ENCODE measurements at places on chromosomes 3 and 15.
A peak's percentile ranks its signal among the peaks of the same experiment; 100 is the strongest.

DNA sequence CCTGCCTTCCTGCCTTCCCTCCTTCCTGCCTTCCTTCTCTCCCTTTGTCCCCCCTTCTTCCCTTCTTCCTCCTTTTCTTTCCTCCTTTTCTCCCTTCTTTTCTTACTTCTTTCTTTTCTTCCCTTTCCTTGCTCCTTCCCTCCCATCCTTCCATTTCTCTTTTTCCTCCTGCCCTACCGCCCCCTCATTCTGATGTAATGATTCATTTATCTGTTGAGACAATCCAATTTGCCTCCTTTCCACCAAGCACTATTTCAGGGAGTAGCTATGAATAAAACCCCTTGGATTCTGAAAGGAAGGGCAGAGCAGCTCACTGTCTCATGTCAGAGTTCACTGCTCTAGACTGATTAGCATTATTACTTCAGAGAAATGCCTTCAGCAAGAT, 462.6 kb downstream of the PDCD6IP start:
- DNase-seq: no peak

DNA sequence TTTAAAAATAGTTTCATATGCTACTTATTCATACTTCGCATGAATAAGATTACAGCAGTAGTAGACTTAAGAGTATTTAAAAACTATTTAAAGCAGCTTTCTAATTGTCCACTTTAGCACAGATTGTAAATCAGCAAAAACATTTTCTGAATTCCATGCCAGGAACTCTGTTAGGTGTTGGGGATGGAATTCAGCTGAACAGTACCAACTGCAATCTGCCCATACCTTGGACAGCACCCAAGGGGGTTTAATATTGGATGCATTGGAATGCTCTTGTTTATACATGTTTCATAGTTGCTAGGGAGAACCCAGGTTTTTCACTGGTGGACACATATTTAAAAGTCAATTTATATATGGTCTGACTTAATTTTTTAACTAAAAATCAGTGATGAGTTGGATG, 74.8 kb downstream of the PPM1L start:
- no peak for DNase-seq

GRCh38 chr3:17579289-17580031, 163.0 kb downstream of the TBC1D5 start:
- DNase-seq: no peak

DNA sequence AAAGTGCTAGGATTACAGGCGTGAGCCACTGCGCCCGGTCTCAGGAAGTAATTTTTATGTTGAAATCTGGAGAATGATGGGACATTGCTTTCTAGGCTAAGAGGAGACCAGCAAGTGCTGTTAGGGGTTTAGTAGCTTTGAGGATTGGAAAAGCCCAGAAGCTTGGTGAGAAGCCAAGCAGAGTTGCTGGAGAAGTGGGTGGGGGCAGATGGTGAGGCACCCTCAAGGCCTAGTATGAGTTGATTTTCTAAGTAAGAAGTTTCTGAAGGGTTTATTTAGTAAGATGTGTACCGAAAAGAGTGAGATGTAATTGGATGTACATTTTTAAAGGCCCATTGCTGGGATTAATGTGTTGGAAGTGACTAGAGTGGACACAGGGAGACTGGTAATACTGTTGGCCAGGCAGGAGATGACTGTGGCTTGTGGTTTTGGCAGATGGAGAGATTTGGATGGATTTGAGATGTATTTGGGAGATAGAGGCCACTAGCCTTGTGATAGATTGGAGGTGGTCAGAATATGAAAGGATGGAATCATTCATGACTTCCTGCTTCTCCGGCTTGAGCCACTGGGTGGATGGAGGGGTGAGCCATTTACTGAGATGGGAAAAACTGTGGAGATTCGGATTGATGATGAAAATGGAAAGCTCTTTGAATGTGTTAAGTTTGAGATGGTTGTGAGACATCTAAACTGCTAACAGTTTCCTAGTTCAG, 2.3 kb downstream of the LRRC28 start:
- no peak for DNase-seq

DNA sequence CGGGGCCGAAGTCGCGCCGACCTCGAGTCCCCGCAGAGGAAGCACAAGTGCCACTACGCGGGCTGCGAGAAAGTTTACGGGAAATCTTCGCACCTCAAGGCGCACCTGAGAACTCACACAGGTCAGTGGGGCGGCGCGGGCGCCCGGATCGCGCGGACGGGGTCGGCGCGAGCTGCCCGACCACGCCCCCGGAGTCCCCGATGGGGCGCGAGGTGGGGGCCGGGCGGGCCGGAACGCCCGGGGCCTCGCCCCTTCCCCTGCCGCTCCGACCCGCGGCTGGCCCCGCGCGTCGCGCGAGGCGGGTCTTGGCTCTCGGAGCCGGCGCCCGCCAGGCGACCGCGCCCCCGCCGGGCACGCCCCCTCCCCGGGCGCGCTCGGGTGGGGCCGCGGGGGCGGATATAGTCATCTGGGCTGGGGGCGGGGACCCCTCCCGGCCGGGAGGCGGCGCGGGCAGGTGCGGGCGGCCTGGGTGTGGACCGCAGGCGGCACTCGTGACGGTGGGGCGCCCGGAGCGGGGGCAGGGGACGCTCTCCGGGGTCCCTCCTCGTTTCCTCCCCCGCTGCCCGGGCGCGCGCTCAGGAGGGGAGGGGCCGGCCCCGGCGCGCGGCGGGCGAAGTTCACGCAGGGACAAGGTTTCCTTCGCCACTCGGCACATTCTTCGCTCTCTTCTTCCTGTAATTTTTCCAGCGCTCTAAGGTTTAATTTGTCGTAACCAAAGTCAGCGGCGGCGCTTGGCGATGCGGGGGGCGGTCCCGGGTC, 1.2 kb downstream of the KLF13 start:
- peak; percentile 62 for DNase-seq

DNA sequence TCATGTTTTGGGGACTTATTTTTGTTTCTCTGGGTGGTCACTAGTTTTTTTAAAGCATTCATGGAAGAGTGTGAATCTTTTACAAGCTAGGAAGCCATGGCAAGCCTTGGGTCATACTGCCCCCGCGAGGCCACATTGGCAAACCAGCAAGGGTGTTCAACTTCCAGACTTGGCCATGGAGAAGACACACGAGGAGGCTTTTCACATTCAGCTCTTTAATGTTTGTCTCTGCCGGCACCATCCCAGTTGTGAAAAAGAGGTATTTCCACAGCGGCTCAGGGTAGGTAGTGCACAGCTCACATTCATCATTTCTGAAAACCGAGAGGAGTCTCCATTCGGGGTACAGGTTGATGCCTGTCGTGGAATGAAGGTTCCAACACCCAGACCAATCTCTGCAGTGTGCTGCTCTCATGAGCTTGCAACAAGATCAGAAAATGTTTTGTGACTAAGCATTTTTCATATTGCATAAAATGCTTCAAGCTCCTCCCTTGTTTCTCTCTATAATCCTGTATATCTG, 7.7 kb downstream of the CCR5 start:
- peak; percentile 75 for DNase-seq

GRCh38 chr3:42179110-42179725, 86.8 kb downstream of the CCK start:
- no peak for DNase-seq

DNA sequence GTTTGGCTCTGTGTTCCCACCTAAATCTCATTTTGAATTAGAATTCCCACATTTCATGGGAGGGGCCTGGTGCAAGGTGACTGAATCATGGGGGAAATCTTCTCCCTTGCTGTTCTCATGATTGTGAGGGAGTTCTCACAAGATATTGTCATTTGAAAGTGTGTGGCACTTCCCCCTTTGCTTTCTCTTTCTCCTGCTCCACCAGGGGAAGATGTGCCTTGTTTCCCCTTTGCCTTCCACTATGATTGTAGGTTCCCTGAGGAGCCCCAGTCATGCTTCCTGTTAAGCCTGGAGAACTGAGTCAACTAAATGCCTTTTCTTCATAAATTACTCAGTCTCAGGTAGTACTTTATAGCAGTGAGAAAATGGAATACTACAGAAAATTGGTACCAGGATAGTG, 157.2 kb upstream of the TPRG1 start:
- no peak for DNase-seq

GRCh38 chr3:42081838-42082473, 9.2 kb upstream of the TRAK1 start:
- no peak for DNase-seq

- DNase-seq: no peak
These were observed 296.2 kb downstream of the NEK10 start for GRCh38 chr3:27072810-27073651.

DNA sequence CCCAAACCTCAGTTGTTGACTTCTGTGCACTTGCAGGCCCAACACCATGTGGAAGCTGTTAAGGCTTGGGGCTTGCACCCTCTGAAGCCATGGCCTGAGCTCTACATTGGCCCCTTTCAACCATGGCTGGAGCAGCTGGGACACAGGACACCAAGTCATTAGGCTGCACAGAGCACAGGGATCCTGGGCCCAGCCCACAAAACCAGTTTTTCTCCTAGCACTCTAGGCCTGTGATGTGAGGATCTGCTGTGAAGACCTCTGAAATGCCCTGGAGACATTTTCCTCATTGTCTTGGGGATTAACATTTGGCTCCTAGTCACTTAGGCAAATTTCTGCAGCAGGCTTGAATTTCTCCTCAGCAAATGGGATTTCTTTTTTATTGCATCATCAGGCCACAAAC, 1255.7 kb downstream of the ZPLD1 start:
- no peak for DNase-seq

DNA sequence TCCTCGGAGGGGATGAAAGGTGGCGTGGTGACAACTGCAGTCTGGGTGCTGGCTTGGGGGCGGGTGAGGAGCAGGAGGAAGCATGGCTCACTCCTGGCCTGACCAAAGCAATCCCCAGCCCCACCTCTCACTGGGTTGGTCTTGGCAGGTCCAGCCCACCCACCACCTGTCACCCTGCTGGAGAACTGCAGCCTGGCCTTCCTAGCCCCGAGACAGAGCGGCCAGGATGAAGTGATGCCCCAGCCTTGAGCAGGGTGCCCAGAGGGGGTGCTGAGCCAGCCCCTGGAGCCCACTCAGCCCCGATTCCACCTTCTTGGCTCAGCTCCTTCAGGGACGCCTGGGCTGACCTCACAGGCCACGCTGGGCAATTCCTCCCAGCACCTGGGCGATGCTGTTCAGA, 89.9 kb downstream of the IQSEC1 start:
- DNase-seq: no peak

DNA sequence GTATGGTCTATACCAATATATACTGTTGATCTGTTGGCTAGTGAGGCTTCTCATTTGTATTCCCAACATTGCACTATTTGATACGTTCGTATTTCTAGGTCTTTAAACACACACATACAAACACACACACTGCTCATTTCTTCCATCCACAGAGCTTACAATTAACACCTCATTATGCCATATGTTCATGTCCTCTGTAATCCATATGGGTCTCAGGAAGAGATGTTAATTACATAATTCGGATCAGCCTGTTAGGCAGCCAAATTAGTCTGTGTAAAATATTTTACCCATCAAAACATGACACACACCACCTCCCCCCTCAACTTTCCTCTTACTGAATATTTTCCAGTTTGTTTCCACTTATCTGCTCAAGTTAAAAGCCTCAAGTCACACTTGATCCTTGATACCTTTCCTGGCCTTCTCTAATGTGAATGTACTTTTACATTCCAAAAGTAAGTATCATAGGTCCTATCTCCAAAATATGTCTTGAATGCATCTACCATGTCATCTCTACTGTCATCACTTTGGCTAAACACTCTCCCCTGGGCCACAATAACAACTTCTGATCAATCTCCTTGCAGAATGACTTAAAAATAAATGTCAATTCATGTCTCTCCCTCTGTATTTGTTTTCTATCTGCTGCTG, 28.2 kb downstream of the EOGT start:
- DNase-seq: no peak

DNA sequence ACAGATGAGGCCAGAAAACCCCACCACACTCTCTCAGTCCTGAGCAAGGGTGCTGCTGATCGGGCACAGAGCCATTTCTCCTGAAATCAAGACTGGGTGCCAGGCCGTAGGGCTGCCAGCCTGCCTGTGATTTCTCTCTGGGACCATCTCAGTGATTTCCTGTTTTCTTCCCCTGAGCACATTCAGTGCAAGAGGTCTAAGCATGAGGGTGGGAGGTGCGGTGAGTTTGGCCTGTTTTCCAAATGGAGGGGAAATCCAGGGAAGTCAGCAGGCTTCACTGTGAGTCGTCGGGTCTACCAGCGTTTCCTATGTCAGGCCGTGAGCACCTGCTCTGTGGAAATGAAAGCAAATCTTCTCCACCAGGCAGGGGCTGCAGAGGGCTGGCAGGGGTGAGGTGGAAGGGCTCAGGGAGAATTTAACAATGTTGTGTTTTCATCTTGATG, 82.3 kb downstream of the ST6GAL1 start:
- DNase-seq: peak; percentile 45

DNA sequence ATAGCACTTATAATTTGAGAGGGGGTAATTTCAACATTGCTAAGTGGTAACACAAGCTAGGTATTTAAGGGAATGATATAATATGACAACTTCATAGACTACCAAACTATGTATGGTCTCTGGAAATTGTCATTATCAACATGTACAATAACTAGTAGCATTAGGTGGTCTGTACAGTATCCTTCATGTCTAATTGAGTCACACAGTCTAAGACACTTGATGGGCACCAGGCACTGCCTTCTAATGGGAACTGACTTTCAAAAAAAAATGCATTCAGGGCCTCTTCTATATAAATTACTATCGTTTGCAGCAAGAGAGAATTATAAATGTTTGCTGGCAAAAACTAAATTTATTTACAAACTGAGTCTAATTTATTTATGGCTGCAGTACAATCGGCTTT, 271.8 kb downstream of the MECOM start:
- DNase-seq: no peak

DNA sequence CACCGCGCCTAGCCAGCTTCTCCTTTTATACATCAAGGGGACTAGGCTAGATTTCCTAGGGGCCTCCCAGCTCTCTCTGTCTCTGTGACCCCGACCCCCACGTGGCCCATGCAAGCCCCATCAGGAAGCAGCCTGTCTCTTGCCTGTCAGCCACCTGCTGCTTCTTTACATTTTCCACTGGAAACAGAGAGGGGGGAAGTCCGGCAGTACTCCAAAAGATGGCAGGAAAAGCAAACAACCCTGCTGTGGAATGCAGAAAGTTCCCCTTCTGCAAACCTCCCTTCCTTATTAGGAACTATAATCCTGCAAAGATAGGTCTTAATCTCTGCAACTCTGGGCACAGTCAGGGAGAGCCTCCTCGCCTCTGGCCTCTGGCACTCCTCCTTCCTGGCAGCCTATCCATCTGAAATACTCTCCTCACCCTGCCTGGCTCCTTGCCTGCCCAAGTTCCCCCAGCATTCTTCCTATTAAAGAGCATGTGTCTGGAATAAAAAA, 47.4 kb upstream of the HACD2 start:
- DNase-seq: no peak

GRCh38 chr15:56393277-56393676, 28.1 kb downstream of the TEX9 start:
- DNase-seq: no peak

DNA sequence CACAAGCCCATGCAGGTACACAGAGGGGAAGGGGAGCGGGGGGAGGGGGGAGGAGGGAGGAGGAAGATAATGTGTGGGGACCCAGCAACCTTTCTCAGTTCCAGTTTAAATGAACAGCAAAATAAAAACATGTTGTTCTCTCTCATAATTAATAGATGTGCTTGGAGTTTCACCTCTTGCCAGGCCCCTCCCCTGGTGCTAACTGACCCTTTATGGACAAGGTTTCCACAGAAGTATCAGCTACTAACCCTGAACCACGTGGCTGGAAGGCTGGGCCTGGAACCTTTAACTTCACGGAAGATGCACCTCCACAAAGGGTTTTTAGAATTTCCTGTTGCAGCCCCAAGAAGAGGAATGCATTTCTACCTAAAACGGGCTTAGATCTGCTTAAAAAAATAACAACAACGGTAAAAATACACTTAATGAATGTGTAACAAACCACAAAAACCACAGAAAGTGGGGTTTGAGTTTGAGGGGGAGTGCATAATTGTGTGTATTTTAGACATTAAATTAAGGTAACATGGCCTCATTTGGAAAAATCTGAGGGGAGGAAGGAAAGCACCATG, 14.8 kb upstream of the SMAD3 start:
- no peak for DNase-seq

Data from activated naive CD8-positive, alpha-beta T cell treated with anti-CD3 and anti-CD28 coated beads, Interleukin-2, amount 50 U/mL, for 24 hours (primary cell).